A172 (cell line): ENCODE measurements at places on chromosomes 4 and X. TPM values are rescaled to one million over a fixed set of nuclear protein-coding genes. Genes with fewer than 3 reads are reported as not detected.

CFP gene
- 0.05 and 0.43 TPM in 2 replicates for total RNA-seq

SSX2B gene
- total RNA-seq, result not detected in 2 replicates

RTL3 gene
- total RNA-seq, result not detected in 2 replicates

PNMA5 gene
- total RNA-seq, result not detected in 2 replicates

- no peak for DNase-seq
These were observed 313.0 kb downstream of the AFF2 start for GRCh38 chrX:148813422-148813821.

GRCh38 chrX:131812847-131813825 is 210.0 kb upstream of the STK26 start:
- no peak for DNase-seq

GRCh38 chr4:153204728-153205648 is 745 bp downstream of the TRIM2 start:
- DNase-seq, result no peak

DNA sequence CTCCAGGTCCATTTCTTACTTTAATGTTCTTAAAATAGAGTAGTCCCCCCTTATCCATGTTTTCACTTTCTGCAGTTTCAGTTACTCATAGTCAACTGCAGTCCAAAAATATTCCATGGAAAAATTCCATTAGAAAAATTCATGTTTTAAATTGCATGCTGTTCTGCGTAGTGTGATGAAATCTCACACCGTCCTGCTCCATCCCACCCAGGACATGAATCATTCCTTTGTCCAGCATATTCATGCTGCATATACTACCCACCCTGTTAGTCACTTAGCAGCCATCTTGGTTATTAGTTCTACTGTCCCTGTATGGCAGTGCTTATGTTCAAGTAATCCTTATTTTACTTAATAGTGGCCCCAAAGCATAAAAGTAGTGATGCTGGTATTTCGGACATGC is 5.4 kb upstream of the PDLIM5 start:
- DNase-seq, result peak; percentile 55

DNA sequence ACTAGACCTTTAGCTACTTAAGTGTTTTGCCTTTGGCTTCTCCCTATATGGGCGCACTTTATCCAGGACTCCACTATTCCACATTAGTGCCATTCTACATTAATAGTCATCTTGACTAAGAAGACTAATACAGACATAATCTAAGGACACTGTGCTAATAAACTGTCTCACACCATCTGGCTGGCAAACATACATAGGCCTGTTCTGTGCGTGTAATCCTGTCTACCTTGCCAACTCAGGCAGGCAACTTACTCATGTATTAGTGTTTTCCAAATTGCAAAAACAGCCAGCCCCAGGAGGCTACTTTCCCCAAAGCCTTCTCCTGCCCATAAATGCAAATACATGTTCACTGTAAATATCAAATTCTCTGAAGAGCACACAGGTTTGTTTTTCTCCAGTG is 587.3 kb downstream of the TMA16 start:
- no peak for DNase-seq

DNA sequence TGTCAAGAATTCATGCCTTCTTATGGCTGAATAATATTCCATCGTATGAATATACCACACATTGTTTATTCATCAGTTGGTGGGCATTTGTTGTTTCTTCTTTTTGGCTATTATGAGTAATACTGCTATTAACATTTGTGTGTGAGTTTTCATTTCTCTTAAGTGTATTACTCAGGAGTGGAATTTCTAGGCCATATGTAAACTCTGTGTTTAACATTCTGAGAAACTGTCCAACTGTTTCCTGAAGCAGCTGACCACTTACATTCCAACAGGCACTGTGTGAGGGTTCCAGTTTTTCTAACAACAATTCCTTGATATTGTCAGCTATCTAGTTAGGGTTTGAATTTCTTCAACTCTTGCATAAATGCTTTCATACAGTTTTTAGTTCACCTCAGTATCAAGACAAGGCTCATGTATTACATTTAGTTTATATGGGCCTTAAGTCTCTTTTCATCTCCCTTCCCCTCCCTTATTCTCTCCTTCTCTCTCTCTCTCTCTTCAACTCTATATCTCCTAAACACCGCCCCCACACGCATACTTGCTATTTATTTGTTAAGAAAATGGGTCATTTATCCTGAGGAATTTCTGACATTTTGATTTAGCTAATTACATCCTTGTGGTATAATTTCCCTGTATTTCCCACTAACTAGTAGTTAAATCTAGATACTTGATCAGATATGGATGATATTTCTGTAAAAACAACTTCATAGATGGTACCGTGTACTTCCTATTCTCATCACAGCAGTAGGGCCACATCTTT is 77.4 kb downstream of the WDR19 start:
- DNase-seq, result no peak
